ENCODE measurements at places on chromosomes 13 and 19. TPM values are rescaled to one million over a fixed set of nuclear protein-coding genes. Genes with fewer than 3 reads are reported as not detected.
A peak's percentile ranks its signal among the peaks of the same experiment; 100 is the strongest.

Gene ZSCAN4
- not detected for total RNA-seq

Gene ING1
- total RNA-seq = 59.4 TPM

Gene ZNF846
- total RNA-seq = 4.8 TPM

Gene CCDC70
- not detected for total RNA-seq

Gene NHLRC3
- total RNA-seq = 13.3 TPM

Gene F10
- 0.05 TPM for total RNA-seq

Gene C19orf85
- 0.83 TPM for total RNA-seq

Gene CDC42EP5
- 72.4 TPM for total RNA-seq

- DNase-seq = peak; percentile 97
These were observed 340.8 kb downstream of the KLF5 start for GRCh38 chr13:73399347-73400216.

- DNase-seq = no peak
These were observed 2.5 kb downstream of the COX6B2 start for GRCh38 chr19:55352040-55352439.

DNA sequence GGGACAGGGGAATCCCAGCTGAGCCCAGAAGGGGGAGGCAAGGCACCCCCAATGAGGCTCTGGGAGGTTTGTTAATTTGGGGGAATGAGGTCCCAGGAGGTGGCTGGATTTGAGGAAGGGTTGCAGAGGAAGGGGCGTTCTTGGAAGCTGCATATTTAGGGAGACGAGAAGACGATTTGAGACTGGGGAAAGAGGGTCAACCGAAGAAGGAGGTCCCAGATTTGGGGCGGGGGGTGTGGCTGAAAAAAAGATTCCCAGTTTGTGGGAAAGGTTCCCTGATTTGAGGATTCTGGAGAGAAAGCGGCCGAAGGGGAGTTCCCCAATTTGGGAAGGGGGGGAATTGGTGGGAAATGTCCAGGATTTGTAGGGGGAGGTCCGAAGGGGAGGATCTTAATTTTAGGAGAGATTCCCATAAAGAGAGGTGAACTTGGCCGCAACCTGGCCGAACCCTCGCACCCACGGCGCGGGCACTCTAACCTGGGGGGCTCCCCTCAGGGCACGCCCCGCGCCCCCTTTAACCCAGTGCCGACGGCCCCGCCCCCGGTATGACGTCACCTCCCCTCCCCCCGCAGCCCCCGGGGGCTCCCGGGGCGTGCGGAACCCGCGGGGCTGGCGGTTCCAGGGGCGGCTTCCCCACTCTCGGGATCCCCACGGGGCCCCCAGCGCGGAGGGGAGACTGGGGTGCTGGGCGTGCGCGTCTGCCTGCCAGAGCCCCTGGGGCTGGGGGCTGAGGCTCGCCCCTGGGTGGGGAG lies 1.2 kb downstream of the PTPRS start:
- no peak for DNase-seq

DNA sequence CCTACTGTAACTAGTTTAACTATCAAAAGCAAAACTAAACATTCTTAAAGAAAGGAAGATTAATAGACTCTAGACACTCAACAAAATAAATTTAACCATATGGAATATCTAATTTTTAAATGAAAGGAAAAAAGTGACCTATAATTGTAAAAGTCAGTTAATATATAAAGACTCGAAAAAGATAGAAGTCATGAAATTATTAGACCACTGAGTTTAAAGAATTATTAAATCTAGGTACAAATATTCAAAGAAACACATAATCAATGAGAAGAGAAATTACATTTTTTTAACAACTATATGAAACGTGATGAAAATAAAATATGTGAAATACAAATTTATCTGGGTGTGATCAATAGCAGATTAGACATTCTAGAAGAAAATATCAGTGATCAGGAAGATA lies 706.8 kb upstream of the PCDH20 start:
- no peak for DNase-seq

DNA sequence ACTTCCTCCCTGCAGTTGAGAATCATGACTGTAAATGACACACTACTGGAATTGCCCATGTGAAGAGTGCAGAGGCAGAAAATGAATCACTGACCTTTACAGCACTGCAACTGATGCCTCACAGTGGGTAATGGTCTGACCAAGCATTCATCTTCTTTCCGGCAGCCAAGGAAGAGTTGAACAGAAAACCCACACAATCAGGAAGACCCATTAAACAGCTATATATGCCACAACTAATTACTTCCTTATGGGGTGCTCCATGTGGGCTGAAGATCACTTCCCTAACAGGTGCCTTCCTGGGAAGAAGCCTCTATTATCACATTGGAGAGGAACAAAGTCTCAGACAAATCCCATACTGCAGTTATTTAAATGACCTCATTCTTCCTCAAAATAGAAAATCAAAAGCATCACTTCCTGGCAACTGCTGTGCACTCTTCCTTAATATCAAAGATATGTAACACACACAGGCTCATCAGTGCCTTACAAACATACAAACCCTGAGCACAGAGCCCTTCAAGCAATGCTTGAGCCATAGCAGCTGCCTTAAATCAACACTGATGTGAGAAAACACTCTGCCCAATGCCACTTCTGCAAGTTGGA lies 45.8 kb downstream of the RUBCNL start:
- no peak for DNase-seq

- DNase-seq = no peak
These were observed 114.2 kb downstream of the PAN3 start for GRCh38 chr13:28252547-28252946.

GRCh38 chr13:90454002-90454636 lies 893.4 kb upstream of the MIR17HG start:
- no peak for DNase-seq

- peak; percentile 55 for DNase-seq
These were observed 603 bp downstream of the GPALPP1 start for GRCh38 chr13:44989941-44990340.

DNA sequence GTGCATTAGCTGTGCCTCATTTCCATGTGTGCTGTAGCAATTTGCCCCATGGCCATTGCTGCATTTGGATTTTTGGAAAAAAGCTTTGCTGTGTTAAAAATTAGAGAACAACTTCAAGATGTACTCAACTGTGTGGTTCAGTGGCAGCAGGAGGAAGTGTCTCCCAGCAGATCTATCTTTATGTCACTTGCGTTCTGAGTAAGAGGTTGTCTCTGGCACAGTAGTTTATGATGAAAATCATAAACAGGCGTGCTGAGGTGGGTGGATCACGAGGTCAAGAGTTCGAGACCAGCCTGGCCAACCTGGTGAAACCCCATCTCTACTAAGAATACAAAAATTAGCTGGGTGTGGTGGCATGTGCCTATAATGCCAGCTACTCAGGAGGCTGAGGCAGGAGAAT lies 29.0 kb upstream of the RNF17 start:
- no peak for DNase-seq
